KG1 (cell line): ENCODE measurements at places on chromosomes 2 and 18.

- DNase-seq, result no peak
These were observed 88.8 kb downstream of the ZCCHC2 start for GRCh38 chr18:62611453-62612288.

GRCh38 chr2:227813229-227813561 lies 447 bp upstream of the CCL20 start:
- DNase-seq, result no peak

GRCh38 chr18:13112982-13113381 lies 105.6 kb upstream of the LDLRAD4 start:
- DNase-seq, result no peak

DNA sequence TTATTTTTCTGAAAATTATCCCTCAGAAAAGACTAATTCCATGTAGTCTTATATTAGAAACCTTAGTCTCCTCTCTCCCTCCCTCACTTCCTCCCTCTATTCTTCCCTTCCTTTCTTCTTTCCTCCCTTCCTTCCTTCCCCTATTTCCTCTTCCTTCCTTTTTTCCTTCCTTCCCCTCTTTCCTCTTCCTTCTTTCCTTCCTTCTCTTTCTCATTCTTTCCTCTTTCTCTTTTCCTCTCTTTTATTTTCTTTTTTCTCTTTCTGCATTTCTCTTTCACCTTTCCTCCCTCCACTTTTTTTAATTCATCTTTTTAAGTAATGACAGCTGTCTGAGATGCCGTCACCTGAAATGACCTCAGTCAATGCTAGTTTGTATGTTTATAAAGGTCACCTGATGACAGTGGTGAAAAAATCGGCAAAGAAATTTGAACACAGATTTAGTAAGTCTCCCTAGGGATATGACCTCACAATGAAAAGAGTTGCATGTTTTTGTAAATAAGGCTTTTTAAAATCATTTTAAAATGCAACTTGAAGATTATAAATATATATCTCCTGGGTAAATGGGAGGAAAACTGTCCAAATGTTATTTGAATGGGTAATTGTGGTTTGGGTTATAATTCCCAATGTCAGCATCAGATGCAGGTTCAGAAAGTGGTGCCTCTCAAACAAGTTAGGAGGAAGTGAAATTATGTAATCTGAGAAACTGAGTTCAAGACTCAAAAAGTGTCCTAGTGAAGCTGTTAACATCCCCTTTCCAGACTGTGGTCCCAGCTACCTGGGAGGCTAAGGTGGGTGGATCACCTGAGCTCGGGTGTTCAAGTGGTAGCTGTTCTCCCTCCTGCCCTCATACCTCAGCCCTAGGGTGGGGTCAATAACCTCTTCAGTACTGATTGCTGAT lies 90.3 kb upstream of the ST3GAL5 start:
- DNase-seq, result no peak

DNA sequence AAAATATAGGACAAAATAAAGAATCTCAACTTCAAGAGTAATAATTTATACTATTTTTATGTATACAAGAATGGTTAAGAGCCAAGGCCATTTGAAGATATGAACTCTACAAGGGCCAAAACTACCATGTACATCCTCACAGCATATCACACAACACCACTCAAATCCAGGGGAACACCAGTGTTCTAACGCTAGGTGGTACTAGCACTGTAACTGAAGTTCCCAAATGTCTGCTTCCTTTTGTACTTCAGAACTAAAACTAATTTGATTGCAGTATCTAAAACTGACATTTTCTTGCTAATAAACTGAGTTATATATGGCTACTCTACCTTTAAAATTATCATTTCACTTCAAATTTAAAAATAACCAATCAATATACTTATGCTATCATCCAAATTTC lies 47.0 kb downstream of the REV1 start:
- no peak for DNase-seq

DNA sequence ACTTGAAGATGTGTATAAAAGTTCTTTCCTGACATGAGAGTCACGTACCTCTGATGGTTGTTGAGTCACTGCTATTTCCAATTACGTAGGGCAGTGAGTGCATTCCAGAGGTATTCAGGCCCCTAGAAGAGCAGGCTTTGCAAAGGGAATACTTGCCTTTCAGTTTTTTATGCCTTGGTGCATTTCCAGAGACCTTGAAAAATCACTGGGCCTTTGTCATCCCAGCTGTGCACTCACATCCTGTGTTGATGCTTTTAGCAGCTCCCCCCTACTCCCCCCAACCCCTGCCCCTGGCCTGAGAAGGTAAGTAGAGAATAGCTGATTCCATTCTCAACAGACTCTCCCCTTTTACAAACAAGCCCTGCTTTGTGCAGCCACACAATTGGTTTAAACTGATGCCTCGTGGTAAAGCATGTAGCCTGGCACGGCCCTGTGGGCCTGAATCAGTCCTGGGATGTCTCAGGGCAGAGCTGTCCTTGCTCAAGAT lies 174.2 kb downstream of the PRPF40A start:
- DNase-seq, result no peak

DNA sequence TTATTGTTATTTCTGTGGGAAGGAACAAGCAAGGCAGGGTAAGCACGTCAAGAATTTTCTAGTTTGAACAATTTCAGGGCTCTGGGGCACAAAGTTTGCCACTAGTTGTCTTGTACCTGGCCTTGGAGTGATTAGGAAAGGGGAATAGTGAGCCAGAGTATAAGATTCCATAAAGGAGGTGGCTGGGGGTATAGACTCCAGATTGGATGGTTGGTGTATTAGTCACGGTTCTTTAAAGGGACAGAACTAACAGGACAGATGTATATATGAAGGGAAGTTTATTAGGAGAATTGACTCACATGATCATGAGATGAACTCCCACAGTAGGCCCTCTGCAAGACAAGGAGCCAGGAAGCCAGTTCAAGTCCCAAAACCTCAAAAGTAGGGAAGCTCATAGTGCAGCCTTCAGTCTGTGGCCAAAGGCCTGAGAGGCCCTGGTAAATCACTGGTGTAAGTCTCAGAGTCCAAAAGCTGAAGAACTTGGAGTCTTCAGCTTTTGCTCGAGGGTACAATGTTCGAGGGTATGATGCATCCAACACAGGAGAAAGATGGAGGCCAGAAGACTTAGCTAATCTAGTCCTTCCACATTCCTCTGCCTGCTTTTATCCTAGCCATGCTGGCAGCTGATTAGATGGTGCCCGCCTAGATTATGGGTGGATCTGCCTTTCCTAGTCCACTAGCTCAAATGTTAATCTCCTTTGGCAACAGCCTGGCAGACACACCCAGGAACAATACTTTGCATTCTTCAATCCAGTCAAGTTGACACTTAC lies 31.5 kb upstream of the PTPRM start:
- no peak for DNase-seq

DNA sequence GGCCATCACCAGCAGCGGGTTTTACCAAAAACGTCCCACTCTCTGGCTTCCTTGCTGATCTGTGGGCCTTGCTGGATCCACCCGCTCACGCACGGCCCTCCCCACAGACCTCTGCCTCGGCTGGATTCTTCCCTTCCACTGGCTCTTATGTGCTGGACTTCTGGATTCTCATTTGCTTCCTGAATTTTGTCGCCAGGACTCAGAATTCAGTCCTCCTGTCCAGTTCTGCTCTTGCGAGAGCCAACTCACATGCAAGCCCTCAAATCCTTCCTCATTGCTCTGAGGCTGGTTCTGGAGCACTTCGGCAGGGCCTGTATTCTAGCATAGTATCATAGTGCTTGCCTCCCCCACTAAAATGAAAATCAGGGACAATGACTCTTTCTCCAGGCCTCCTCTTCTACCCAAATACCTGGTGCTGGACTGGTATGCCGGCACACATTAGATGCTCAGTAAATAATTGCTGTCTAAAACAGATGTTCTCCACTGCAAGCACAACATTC lies 115.5 kb downstream of the ATL2 start:
- no peak for DNase-seq

- DNase-seq, result no peak
These were observed 280.7 kb upstream of the HNRNPA3 start for GRCh38 chr2:176931588-176932563.

- DNase-seq, result no peak
These were observed 68.3 kb downstream of the NDUFA10 start for GRCh38 chr2:239956818-239957261.

DNA sequence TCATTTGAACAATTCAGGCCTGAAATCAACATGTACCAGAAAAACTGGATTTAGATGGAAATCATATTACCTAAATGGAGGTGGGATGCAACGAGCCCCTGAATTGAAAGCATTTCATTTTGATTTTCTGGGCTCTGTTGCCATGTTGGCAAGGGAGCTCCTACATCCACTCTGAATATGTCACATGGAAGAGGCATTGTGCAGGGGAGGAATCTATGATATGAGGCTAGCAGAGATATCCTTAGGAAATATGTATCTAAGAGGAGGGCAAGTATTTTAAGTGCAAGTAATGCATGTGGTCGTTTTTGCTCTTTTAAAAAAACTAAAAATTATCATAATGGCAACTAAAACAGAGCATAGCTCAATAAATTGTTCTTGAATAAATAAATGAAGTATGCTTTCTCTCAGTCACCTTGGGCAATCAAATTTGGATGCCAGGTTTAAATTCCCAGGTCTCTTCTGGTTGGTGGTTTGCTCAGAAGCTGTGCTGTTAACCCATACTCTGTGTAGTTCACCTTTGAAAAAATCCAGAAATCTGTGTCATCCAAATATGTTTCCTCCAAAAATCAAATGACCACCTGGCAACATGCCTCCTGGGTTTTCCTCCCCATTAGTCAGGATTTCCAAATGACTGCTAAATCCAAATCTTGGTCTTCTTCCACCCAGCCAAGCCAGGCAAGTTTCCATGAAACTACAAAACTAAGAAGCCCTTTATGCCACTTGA lies 6.5 kb upstream of the LGALSL start:
- no peak for DNase-seq

DNA sequence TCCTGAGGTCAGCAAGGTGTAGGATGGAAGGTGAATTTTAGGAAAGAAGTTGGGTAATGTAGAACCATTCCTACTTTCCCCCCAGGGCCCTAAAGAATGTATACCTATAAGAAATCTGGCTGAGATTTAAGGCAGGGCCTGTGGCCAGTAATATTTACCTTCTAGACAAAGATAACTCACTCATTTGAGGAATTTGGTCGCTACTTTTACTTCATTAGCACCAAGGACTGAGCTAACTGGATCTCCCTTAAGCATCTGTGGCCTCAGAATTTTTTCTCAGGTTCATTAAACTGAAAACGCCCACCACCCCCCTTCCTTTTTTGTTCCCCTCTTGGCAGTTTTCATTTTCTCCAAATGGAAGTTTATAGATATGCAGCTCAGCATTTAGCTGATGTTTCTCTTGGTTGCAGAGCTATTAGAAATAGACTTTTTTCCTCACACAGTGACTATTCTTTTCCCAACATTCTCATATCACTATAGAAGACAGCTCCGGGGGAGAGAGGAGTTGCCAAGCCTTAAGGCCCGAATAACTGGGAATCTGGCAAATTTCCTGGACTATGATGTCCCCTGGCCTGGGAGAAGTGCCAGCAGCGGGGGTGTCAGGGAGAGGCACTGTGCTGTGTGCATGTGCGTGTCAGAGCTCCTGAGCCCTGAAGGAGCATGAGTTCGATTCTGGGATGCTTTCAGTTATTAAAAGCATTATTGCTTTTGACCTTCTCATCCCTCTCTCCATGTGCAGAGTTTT lies 310.9 kb downstream of the PRKCE start:
- no peak for DNase-seq

DNA sequence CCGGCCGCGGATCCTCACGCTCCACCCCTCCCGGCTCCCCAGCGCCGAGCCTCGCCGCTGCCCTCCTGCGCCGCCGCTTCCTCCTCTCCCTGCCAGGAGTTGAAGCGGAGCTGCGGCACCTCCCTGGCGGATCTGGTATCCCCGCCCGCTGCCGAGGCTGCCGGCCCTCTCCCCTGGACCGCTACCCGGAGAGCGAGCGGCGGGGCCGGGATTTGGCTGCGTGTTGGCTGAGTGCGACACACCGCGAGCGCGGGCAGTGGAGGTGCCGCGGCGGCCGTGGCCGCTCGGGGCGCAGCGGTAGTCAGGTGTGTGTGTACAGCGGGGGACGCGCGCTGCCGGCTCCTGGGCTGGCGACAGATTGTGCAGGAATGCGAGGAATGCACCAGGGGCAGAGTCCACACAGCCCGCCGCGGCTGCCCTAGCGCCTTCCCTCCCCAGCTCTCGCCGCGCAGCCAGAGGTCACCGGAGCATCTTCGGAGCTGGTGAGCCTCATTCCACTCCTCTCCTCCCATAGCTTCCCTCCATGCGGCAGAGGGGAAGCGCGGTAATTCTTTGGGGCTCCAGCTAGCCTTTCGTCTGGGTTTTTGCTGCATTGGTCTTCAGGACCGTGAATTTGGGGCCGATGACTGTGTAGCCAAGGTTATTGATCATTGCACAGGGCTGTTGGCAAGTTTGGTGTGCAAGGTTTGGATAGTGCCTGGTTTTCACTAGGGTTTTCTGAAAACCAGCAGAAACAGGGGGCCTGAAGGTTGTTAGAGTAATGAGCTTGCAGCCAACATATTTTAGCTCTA lies 1.3 kb downstream of the PKP4 start:
- peak; percentile 63 for DNase-seq

- DNase-seq, result no peak
These were observed 16.0 kb upstream of the MSGN1 start for GRCh38 chr2:17800219-17800618.

GRCh38 chr2:178819147-178819875 lies 12.1 kb upstream of the TTN start:
- no peak for DNase-seq
